ENCODE measurements at places on chromosomes 5 and 9.
A peak's percentile ranks its signal among the peaks of the same experiment; 100 is the strongest.

GRCh38 chr9:34282096-34282495 is 47.0 kb downstream of the KIF24 start:
- no peak for DNase-seq

GRCh38 chr5:93151121-93151520 is 429.9 kb downstream of the NR2F1-AS1 start:
- DNase-seq = no peak

DNA sequence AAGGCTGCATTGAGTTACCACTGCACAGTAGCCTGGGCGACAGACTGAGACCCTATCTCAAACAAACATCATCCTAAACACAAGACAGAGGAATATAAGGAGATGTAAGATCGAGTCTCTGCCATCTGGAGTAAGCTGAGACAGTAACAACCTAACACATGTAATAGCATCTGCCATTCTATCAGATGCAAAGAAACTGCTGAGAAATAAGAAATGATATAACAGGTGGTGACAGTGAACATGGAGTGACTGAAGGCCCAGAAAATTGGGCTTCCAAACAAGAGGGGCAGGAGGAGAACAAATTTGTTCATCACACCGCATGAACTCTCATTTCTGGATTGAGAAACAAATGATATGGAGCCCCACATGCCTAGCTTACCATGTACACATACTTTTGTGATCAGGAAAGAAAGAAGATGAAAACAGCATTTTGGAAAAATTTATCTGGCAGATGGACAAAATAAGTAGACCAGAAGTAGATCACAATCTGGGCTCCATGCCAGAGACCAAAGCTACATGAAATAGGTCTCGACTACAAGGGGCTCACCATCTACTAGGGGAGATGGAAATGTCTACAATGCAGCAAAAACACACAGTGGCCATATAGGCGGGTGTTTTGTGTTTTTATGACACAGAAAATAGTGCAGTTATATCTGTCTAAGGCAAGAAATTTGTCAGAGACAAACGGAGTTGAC is 45.5 kb downstream of the ECPAS start:
- DNase-seq = no peak

DNA sequence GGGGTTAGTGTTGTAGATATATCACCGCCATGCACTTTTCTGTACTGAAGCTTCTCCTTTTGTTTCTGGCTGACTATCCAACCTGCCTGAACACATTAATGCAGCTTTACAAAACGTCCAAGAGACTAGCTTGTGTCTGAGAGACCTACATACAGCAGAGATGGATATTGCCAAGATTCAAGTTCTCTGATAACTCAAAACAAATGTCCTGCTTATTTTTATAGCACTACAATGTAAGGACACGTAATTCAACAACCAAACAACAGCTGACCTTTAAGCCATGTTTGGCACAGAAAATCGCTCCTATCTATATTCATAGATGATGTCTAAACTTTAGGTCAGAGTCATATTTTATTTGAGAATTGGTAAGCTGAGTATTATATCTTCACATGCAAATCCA is 76.2 kb upstream of the NTRK2 start:
- no peak for DNase-seq

DNA sequence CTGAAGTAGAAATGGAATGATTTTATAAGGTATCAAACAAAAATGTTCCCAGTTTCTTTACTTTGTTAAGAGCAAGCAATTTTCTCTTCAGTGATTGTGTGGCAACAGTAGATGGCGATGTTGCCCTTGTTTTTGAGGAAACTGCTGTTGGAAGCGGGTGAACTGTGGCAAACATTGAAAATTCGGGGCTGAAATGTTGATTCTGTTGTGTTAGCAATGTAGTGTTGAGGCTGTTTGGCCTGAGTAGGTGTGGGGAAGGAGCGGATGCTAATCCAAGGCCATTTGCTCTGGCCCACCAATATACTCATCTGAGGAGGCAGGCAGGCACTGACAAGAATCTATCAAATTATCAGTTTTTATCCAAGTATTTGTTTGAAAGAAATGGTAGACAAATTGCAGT is 129.8 kb downstream of the SLC12A2 start:
- peak; percentile 12 for DNase-seq

- no peak for DNase-seq
These were observed 55.4 kb downstream of the LHX2 start for GRCh38 chr9:124066783-124067577.

DNA sequence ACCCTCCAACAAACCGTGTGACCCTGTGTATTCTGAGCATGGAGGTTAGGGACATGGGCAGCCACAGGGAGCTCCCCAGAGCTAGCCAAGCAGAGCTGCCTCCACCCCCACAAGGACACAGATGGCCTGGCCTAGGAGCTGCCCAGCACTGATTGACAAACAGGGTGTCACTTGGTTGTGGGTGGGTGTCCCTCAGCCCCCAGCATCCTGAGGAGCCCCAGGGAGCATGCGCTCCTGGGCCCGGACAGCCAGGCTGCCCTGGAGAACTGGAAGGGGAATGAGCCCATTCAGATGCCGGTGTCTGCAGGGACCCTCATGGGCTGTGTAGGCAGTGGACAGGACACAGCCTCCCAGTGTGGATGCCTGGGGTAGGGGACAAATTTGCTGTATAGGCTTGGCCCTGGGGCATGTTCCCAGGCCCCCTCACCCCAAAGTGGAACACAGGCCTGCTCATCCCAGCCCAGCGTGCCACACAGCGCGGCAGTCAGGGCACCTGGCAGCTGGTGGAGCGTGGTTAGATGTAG is 124.8 kb upstream of the LMX1B start:
- no peak for DNase-seq

DNA sequence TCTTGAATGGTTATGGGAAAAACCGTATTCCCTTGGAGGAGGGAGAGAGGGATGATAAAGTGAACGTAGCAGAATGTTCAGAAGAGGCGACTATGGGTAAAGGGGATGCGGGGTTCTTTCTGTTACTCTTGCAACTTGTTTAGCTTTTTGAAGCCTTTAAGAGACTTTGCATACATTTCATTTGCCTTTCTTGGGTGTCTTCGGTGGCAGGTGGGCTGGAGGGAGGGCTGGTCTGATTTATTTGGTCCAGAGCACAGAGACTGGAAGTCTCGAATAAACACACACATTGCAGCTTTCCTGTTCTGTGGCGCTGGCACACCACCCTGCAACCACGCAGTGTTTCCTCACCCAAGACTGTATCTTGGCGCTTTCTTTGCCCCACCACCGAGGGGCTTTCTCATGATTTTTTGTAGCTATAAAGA is 23.2 kb downstream of the TTF1 start:
- DNase-seq = peak; percentile 0

GRCh38 chr5:83740741-83741140 is 20.1 kb upstream of the HAPLN1 start:
- DNase-seq = no peak

All from bone marrow (tissue), 2 donors.